ENCODE measurements at places on chromosomes 3 and 15.

- DNase-seq, result no peak
These were observed 145.6 kb upstream of the SLC2A2 start for GRCh38 chr3:171172070-171172469.

- no peak for DNase-seq
These were observed 5.4 kb downstream of the TARS3 start for GRCh38 chr15:101718896-101719295.

DNA sequence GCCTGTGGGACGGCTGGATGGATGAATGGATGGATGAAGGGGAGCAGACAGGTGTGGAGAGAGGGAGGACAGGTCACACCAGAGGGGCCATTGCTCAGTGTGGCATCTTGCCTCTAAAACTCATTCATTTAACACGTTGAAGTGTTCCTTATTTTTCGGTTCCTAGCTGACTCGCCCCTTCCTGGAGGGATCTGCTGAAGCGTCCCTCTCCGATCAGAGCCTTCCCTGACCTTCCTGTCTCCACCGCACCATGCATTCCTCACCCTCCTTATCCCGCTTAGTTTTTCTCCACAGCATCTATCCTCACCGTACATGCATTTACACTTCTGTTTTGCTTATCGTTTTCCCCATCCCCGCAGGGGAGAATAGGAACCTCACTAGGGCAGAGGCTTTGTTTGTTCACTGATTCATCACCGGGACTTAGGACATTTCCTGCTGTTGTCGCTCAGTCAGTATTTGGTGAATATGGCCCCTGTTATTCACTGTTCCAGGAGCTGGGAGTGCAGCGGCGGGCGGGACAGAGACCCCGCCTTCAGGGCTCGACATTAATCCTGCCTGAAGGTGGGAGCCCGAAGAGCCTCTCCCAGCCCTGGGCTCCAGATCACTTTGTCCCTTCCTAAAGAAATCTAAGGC, 32.0 kb downstream of the FOXL2 start:
- no peak for DNase-seq

GRCh38 chr15:67691450-67691849, 133.9 kb upstream of the SKOR1 start:
- DNase-seq, result no peak

- no peak for DNase-seq
These were observed 15.4 kb downstream of the APH1B start for GRCh38 chr15:63292771-63293170.

DNA sequence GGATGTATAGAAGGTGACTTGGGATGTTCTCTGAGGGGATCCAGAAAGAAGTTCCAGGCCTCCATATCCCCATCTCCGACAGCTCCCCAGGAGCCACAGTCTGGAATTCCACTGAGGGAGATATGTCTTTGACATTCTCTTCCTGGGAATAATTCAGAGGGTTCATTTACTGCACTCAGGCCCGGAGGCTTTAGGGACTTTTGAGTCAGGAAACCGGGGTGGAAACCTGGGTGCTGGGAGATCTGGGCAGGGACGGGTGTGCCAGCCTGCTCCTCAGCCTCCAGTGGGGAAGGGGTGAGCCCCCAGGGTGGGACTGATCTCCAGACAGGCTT, 147.7 kb downstream of the SMAD6 start:
- no peak for DNase-seq

DNA sequence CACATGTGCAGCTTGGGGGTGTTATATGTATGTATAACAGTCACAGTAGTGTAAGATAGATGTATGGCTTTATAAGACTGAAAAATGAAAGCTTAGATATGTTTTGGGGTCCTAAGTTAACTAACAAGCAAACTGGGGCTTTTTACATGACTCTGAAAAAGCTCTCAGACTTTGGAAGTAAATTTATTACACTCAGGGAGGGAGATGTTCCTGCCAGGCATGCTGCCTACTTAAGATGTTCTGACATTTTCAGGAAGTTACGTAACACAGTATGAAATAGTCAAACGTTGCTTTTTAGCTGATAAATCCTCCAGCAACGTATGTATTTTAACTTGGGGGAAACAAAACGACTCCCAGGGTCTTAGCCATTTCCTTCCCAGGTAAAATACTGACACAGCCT, 1.7 kb upstream of the IFT57 start:
- no peak for DNase-seq

DNA sequence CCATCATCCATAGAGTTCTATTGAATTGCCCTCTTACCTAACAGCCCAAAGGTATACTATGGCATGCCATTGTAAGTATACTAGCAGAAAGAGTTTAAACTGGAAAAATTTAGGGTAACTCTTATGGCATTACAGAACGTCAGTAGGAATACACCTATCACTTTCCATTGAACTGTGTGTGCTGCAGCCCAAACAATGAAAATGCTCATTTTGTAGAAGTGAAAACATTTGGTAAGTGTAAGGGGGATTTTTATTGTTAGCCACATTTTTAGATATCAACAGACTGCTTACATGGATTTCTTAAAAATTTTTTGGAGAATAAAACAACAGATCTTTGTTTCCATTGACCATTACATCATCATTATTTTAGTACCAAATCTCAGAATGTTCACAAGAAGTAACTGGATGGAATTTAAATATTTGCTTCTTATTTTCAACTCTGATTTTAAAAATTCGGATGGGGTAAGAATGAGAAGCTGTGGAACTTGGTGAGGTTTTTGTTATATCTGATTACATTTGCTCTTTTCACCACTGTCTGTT, 245.9 kb downstream of the UBE2E2 start:
- DNase-seq, result no peak

- no peak for DNase-seq
These were observed 3.6 kb downstream of the ZBTB38 start for GRCh38 chr3:141371882-141372281.

- DNase-seq, result no peak
These were observed 963.2 kb downstream of the ROBO2 start for GRCh38 chr3:78003090-78003489.

DNA sequence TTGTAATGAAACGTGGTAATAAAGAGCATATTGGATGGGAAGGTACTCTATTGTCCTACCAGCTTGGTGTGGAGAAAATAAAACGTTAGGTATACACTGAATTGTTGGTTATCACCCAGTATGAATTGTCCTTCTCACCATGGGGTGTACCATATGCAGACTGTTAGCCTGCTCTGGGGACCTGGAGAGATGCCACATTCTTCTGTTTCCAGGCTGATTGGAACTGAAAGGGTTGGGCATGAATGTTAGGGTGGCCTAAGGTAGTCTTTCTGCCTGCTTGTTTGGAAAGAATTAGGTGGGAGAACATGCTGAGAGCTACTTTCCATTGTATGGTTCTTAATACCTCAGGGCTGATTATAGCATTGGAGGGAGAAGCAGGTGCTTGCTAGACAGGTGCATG, 340.6 kb downstream of the PTPRG start:
- DNase-seq, result no peak

- no peak for DNase-seq
These were observed 2.0 kb downstream of the ACAN start for GRCh38 chr15:88805031-88805780.

DNA sequence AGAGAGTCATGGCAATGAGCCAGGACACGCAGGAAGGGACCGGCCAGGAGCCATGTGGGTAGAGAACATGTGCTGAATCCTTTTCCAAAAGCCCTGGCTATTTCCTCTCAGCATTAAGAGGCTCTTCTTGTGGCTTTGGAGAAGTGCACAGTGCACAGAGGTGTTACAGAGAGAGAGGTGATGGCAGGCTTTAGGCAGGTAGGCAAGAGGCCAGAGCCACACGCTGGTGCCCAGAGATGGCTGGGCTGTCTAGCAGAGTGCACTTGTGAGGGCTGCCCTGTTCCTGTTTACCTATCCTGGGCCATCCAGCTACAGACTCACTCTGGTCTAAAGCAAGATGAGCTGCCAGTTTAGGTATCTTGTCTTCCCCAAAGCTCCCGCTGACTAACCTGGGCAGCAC, 402.6 kb downstream of the OCA2 start:
- DNase-seq, result no peak

GRCh38 chr3:9582332-9582731, 28.7 kb upstream of the LHFPL4 start:
- DNase-seq, result no peak

DNA sequence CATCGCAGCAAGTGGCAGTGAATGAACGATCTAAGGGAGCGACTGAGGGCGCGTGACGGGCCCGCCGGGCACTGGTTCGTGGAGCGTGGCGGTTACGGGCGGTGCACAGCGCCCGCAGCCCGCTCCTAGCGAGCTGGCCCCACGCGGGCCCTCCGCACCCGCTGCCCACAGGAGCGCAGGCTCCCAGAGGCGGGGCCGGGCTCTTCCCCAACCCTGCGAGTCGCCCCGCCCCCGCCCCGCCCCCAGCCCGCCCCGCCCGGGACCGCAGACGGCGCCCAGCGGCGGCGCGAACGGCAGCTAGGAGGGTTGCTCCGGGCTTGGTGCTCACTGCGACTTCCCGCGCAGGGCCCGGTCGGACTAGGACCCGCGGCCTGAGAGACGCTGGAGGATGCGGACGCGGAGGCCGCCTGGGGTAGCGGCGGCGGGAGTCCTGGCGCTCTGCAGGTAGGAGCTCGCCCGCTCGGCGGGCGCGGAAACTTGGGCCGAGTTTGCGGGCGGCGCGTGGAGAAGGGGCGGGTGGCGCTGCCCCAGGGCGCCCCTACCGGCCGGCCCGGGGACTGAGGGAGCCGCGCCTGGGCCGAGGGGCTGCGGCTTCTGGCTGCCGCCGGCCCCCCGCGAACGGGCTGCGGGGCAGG, at the start of gene C15orf39:
TSS of gene C15orf39 (plus strand) at position 267 of the 635 bp plus-strand sequence. CDS start 4,167 bp downstream, outside the sequence.
- DNase-seq, result peak; percentile 69

- no peak for DNase-seq
These were observed 70.4 kb upstream of the BLM start for GRCh38 chr15:90646662-90647305.

GRCh38 chr3:65020281-65021160, 332.7 kb upstream of the ADAMTS9 start:
- no peak for DNase-seq

DNA sequence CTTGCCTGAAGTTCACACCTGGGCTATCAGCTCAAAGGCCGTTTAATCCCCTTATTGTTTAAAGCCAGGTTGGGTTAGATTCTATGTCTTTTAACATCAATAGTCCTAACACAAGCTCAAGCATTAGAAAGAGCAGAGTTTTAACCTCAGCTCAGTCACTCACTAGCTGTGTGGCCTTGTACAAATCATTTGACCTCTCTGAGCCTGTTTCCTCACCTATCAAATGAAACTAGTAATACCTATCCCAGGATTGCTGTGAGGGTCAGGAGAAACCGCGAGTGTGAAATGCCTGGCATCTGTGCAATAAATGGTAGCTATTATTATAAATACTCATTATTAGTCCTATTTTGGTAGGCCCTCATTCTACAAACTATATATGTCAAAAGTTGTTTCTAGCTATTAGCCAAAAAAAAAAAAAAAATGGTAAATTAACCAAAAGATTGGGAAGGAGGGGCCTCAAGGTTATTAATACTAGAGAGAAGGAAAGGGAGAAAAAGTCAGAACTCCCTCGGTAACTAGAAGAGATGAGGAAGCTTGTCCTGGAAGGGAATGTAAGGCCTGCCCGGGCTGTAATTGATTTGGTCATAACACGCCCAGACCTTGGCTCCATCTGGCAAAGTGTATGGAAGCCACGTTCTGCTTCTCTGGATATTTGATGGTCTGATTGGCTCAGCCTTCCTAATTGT, 510.5 kb upstream of the PROK2 start:
- no peak for DNase-seq

GRCh38 chr3:5122741-5123706, 932 bp downstream of the ARL8B start:
- peak; percentile 8 for DNase-seq

DNA sequence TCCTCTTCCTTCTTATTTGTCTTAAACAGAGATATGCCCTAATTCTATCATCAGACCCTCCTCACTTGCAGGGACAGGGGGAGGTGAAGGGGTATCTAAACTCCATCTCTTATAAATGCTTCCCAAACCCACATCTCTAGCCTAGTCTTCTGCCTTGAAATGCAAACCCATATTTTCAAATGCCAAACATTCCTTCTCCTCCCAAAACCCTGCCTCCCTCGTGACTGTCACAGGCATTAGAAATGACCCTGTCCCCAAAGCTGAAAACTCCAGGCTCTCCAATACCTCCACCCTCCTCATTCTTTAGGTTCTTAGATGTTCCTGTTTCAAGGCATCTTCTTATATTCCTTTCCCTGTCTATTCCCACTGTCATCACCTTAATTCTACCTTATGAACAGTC, 191.0 kb downstream of the ERC2 start:
- DNase-seq, result no peak

DNA sequence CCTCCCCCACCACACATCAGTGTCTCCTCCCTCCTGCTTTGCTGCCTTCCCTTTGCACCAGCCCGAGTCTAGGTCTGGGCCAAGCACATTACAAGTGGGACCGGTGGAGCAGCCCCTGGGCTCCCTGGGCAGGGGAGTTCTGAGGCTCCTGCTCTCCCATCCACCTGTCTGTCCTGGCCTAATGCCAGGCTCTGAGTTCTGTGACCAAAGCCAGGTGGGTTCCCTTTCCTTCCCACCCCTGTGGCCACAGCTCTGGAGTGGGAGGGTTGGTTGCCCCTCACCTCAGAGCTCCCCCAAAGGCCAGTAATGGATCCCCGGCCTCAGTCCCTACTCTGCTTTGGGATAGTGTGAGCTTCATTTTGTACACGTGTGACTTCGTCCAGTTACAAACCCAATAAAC, 2.3 kb upstream of the ABCF3 start:
- DNase-seq, result no peak

DNA sequence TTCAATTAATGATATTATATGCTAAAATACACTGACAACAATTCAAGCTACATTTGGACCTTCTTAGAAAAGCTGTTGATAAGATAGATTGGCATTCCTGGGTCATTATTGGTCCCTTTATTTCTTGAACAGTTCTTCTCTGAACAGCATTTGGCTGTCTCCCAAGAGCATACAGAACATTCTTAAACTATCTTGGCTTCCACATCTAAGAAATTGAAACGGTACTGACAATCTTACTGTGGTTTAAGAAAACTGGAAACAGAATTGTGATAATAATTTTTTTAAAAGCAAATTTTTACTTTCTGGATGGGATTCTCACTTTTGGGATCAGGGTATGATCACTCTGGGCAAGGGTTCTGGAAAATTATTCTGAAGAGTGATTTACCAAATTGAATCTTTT, 161.7 kb upstream of the ZNF385D start:
- DNase-seq, result no peak

- DNase-seq, result no peak
These were observed 81.9 kb upstream of the ADAMTSL3 start for GRCh38 chr15:83571820-83572707.

DNA sequence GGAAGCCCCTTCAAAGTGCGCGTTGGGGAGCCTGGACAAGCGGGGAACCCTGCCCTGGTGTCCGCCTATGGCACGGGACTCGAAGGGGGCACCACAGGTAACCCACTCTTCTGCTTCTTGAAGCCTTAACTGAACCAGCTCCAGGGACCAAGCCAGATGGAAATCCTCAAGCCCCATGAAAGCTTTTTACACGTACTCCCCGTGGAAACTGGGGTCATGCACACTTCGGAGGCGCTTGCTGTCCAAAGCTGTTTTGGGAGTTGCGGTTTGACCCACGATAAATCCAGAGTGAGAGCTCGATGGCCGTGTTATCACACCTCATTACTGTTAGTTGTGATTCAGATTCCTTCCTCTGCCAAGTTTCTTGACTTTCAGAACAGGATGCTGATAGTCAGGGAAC, 47.5 kb downstream of the DNASE1L3 start:
- DNase-seq, result no peak

- DNase-seq, result no peak
These were observed 21.2 kb downstream of the NGRN start for GRCh38 chr15:90286678-90287077.

All from NCI-H2227 treated with DMSO at 0.1 percent for 48 hours (cell line).